ENCODE measurements at places on chromosomes 7 and 10. TPM values are rescaled to one million over a fixed set of nuclear protein-coding genes. Genes with fewer than 3 reads are reported as not detected.

DNA sequence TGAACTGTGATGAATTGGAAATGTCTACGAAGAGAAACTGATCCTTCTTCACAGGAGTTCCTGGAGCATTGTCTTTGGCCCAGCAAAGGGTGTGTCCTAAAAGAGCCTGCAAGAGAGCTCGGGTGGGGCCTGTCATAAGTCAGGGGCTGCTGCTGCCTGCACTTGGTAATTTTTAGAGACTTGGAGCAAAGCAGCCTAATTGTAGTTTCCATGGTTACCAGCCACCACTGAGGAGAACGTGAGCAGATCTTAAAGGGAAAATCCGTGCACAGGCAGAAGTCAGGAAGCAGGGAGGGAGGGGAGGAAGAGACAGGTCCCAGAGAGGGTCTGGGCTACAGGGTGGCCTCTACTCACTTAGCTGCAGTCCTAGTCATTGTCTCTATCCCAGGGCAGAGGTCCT is 463.6 kb downstream of the PLXNA4 start:
- no peaks in the 10 kb centered on the region for H3K36me3 ChIP-seq
- H3K27ac ChIP-seq, result no peak overlapping the region
- peaks cover 4% of the 10 kb centered on the region for H3K27me3 ChIP-seq
- no peak overlapping the region for H3K4me3 ChIP-seq
- no peaks in the 10 kb centered on the region for H3K4me1 ChIP-seq
- no peak for DNase-seq

DNA sequence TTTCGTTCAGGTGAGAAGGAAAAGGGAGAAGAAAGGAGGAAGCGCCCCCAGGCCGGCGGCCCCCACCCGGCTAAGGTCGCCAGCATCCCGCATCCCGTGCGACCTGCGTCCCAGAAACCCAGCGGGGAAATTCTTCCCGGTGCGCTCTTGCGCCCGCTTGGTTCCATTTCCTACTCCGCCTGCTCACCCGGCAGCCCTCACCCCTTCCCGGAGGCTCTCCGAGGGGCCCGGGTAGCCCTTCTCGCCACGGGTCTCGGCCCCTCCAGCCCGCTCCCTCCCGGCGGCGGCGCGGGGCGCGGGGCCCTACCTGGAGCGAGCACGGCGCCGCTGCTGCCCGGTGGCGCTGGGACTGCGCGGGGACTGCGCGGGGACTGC is at the start of gene PRKCQ:
PRKCQ (minus strand) TSS at position 373 of the 375 bp plus-strand sequence. CDS start 65,141 bp downstream, outside the sequence.
- H3K4me1 ChIP-seq, result peaks cover 67% of the 10 kb centered on the region
- DNase-seq, result no peak
- no peaks in the 10 kb centered on the region for H3K27me3 ChIP-seq
- H3K27ac ChIP-seq, result peak within 1 kb of the TSS; percentile 95

DNA sequence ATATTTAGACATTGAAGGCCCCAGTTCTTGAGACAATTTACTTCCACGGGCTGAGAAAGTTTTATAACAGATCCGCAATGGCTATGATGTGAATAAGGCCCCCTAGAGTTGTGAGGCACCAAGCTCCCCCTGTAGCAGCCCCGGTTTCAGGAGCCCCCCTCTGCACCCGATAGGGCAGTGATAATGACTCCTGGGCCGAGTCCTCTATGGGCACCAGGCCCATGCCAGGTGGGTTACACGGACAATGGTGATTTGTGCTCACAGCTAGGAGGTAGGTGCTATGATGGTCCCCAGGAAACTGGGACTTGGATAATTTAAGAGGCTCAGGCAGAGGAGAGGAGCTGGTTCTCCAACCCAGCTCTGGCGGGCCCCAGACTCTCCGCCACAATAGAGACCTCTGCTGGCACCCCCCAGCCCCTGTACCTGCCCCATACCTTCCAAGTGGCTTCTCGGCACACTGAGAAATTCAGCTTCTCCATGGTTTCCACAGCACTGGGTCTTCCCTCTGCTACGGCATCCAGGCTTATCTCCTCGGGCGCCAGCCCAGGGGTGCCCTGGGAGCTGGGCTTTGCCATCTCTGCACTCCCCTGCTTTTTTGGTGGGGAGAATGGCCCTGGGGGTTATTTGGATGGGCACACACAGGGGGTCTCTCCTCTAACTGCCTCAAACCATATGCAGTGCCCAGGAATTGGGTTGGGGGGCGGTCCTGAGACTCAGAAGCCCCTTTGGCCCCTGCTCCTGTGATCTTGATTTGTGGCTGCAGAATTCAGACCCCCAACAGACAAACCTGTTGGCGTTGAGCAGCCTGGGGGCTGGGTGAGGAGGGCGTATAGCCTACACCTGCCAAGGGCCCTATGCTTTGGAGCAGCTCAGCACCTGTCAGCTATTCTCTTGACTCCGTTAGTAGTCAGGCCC is 12.2 kb upstream of the KCP start:
- no peak overlapping the region for H3K27ac ChIP-seq
- H3K4me1 ChIP-seq, result no peaks in the 10 kb centered on the region
- H3K4me3 ChIP-seq, result no peak overlapping the region
- peaks cover 31% of the 10 kb centered on the region for H3K27me3 ChIP-seq

- no peak overlapping the region for H3K4me3 ChIP-seq
- DNase-seq, result peak; percentile 55
- no peaks in the 10 kb centered on the region for H3K27me3 ChIP-seq
- H3K27ac ChIP-seq, result no peak overlapping the region
- peaks cover 16% of the 10 kb centered on the region for H3K4me1 ChIP-seq
- no peaks in the 10 kb centered on the region for H3K36me3 ChIP-seq
Observed at GRCh38 chr7:2120251-2120660, 112.5 kb downstream of the MAD1L1 start.

GRCh38 chr7:69285854-69286253 is 312.4 kb upstream of the AUTS2 start:
- no peaks in the 10 kb centered on the region for H3K27me3 ChIP-seq
- H3K36me3 ChIP-seq, result no peaks in the 10 kb centered on the region
- H3K4me3 ChIP-seq, result no peak overlapping the region
- DNase-seq, result no peak
- no peaks in the 10 kb centered on the region for H3K4me1 ChIP-seq

GRCh38 chr10:71269301-71270288 is 49.5 kb upstream of the SLC29A3 start:
- no peak overlapping the region for H3K27ac ChIP-seq
- no peak for DNase-seq
- H3K27me3 ChIP-seq, result no peaks in the 10 kb centered on the region
- H3K4me3 ChIP-seq, result no peak overlapping the region
- no peaks in the 10 kb centered on the region for H3K36me3 ChIP-seq

The HPSE2 gene
- not detected for total RNA-seq

- no peaks in the 10 kb centered on the region for H3K36me3 ChIP-seq
- no peak overlapping the region for H3K4me3 ChIP-seq
- no peaks in the 10 kb centered on the region for H3K27me3 ChIP-seq
- H3K27ac ChIP-seq, result no peak overlapping the region
- no peak for DNase-seq
- no peaks in the 10 kb centered on the region for H3K4me1 ChIP-seq
Observed at GRCh38 chr7:13920053-13920697, 69.3 kb downstream of the ETV1 start.

The PON3 gene
- 0.14 TPM for total RNA-seq

The ADAM8 gene
- total RNA-seq, result 220 TPM

- no peak overlapping the region for H3K4me3 ChIP-seq
- H3K4me1 ChIP-seq, result no peaks in the 10 kb centered on the region
- no peaks in the 10 kb centered on the region for H3K27me3 ChIP-seq
- no peak for DNase-seq
Observed at GRCh38 chr10:77190291-77190690, 447.3 kb downstream of the KCNMA1 start.

The AP1S1 gene
- total RNA-seq, result 41.8 TPM

- no peak for DNase-seq
- H3K27me3 ChIP-seq, result peaks cover 18% of the 10 kb centered on the region
- no peak overlapping the region for H3K4me3 ChIP-seq
- no peaks in the 10 kb centered on the region for H3K4me1 ChIP-seq
Observed at GRCh38 chr7:94405506-94405905, 10.8 kb downstream of the COL1A2 start.

- H3K36me3 ChIP-seq, result no peaks in the 10 kb centered on the region
- no peaks in the 10 kb centered on the region for H3K4me1 ChIP-seq
- no peak for DNase-seq
- H3K27ac ChIP-seq, result no peak overlapping the region
- no peaks in the 10 kb centered on the region for H3K27me3 ChIP-seq
Observed at GRCh38 chr10:90604636-90605035, 253.2 kb downstream of the HTR7 start.

The HMX3 gene
- not detected for total RNA-seq

The PCLO gene
- not detected for total RNA-seq

The GNGT1 gene
- not detected for total RNA-seq

The CYP2C8 gene
- 0.09 TPM for total RNA-seq

DNA sequence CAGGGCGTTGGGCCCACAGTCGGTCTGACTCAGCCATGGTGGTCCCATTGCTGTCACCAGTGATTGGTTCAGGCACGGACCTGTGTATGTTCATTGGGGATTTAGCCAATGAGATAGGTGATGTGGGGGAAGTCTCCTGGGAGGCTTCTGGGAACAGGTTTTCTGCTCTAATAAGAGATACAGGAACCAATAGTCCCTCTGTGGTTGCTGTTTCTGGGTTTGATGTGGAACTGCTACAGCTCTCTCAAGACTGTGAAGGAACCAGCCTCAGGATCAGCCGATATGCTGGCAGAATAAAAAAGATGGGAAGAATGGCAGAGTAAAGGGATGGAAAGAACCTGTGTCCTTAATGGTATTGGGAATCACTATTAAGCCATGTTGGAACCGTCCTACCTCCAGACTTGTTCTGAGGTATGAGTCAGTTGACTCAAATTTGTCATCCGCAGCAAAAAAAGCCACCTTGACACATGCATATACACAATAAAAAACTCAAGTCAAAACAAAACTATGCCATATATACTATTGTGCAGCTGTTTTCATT is 70.6 kb downstream of the MCMBP start:
- H3K36me3 ChIP-seq, result peaks cover 11% of the 10 kb centered on the region
- H3K4me3 ChIP-seq, result no peak overlapping the region
- H3K27me3 ChIP-seq, result no peaks in the 10 kb centered on the region
- H3K27ac ChIP-seq, result no peak overlapping the region
- peaks cover 2% of the 10 kb centered on the region for H3K4me1 ChIP-seq

The FBXO24 gene
- total RNA-seq, result 0.37 TPM

The LAMB1 gene
- 0.41 TPM for total RNA-seq

DNA sequence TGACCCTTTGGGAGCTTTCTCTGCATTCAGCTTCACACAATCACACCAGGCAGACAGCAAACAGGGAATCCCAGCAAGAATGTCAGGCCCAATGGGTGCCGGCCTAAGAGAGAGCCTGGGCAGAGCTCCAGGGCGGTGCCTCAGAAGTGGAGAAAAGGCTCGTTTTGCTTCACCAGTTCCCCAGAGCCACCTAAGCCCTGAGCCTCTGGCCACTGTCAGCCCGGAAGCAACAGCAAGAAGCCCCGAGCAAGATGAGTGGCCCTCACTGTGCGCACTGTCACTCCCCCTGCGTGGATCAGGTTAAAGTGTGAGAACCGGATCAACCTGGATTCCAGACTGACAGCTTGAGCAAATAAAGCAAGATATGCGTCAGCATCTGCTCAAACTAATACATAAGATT is 14.7 kb downstream of the CNPY1 start:
- H3K27ac ChIP-seq, result no peak overlapping the region
- H3K36me3 ChIP-seq, result no peaks in the 10 kb centered on the region

GRCh38 chr7:122056977-122057376 is 87.1 kb downstream of the AASS start:
- H3K4me3 ChIP-seq, result no peak overlapping the region
- DNase-seq, result no peak
- H3K27ac ChIP-seq, result no peak overlapping the region
- no peaks in the 10 kb centered on the region for H3K4me1 ChIP-seq
- H3K27me3 ChIP-seq, result no peaks in the 10 kb centered on the region
- no peaks in the 10 kb centered on the region for H3K36me3 ChIP-seq

The AMZ1 gene
- total RNA-seq, result 0.07 TPM

DNA sequence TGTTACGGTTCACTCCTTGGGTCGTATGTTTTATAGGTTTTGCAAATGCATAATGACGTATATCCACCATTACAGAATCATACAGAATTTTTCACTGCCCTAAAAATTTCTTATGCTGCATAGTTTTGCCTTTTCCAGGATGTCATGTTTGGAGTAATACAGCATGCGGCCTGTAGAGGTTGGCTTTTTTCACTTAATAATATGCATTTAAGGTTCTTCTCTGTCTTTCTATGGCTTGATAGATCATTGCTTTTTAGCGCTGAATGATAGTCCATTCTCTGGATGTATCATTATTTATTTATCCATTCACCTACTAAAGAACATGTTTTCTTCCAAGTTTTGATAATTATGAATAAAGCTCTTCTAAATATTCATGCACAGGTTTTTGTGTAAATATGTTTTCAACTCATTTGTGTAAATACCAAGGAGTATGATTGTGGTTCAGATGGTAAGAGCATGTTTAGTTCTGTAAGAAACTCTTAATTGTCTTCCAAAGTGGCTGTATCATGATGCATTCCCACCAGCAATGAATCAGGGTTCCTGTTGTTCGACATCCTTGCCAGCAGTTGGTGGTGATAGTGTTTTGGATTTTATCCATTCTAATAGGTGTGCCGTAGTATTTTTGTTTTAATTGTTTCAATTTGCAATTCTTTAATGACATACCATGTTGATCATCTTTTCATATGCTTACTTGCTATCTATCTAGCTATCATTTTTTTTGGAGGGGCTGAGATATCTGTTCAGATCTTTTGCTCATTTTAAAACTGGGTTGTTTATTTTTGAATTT is 531.2 kb upstream of the GHITM start:
- H3K27me3 ChIP-seq, result no peaks in the 10 kb centered on the region
- DNase-seq, result no peak
- H3K4me1 ChIP-seq, result peaks cover 4% of the 10 kb centered on the region
- no peak overlapping the region for H3K4me3 ChIP-seq
- no peak overlapping the region for H3K27ac ChIP-seq

- no peak for DNase-seq
- no peak overlapping the region for H3K4me3 ChIP-seq
- H3K27ac ChIP-seq, result no peak overlapping the region
- H3K27me3 ChIP-seq, result no peaks in the 10 kb centered on the region
- H3K4me1 ChIP-seq, result no peaks in the 10 kb centered on the region
Observed at GRCh38 chr10:52383088-52383487, 69.0 kb downstream of the DKK1 start.

GRCh38 chr10:119655566-119656001 is 4.4 kb downstream of the BAG3 start:
- H3K4me3 ChIP-seq, result peak overlapping the region; percentile 84
- H3K4me1 ChIP-seq, result peaks cover 63% of the 10 kb centered on the region
- peaks cover 44% of the 10 kb centered on the region for H3K36me3 ChIP-seq

The UNCX gene
- total RNA-seq, result not detected

The ADAM12 gene
- total RNA-seq, result 0.02 TPM

DNA sequence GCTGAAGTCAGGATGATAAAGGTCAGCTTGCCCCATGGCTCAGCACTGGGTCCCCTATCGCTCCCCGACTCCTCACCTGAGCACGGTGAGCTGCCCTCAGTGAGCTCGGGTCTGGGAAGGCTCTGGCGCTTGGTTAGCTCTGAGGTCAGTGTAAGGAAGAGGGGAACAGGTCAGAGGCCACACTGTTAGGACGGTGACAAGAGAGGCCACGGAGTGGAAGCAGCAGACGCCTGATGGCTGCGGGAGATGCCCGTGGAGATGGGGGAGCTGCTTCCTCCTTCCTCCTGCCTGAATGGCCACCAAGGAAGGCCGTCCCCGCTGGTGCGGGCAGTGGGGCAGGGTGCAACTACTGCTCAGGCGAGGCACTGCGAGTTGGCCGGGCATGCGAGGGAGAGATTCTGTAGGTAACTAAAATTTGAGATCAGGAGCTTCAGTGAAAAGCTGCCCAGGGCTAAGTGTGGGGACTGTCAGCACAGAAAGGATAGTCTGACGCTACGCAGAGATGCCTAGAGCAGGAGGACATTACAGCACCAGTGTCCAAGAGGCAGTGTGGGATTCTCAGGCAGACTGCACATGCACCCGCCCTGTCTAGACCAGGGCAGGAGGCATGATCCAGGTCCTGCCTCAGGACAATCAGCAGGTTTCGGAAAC is 231.3 kb upstream of the GRB10 start:
- no peaks in the 10 kb centered on the region for H3K36me3 ChIP-seq
- DNase-seq, result no peak
- no peaks in the 10 kb centered on the region for H3K27me3 ChIP-seq
- no peak overlapping the region for H3K4me3 ChIP-seq
- peaks cover 2% of the 10 kb centered on the region for H3K4me1 ChIP-seq
